ENCODE measurements at places on chromosomes 7 and 10.

DNA sequence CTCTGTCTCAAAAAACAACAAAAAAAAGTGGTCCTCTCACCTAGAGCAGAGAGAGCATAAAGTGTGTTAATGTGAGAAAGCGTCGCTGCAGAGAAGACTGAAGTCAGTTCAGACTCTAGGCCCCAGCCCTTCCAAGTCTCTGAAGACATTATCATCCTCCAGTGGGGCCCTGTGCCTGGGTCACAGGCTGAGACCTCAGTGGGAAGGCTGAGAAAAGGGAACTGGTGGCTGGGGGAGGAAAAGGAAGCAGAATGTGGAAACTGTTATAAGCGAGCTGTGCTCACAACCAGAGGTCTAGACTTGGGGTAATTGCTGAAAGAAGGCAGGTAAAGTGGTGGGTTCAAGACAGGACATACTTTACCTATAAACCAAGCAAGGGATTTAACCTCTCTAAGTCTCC, 4.9 kb upstream of the RRP12 start:
- DNase-seq: no peak

- DNase-seq: no peak
Measured at GRCh38 chr10:34161777-34162370, 653.2 kb downstream of the PARD3 start.

DNA sequence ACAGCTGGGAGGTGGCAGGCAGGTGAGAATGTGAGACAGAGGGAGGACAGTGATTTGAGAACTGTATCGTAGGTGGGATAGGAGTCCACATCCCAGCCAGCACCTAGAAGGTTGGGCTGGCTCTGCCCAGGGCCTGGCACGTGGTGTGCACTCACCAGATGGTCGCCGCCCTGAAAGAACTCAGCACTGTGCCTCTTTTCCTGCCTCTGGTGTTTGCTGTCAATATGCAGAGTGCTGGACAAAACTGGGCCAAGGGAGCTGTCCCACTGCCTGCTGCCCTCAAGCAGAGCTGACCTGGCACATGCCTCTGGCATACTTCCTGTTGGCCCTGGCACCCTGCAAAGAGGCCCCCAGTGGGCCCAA, 36.8 kb downstream of the CHST3 start:
- no peak for DNase-seq

DNA sequence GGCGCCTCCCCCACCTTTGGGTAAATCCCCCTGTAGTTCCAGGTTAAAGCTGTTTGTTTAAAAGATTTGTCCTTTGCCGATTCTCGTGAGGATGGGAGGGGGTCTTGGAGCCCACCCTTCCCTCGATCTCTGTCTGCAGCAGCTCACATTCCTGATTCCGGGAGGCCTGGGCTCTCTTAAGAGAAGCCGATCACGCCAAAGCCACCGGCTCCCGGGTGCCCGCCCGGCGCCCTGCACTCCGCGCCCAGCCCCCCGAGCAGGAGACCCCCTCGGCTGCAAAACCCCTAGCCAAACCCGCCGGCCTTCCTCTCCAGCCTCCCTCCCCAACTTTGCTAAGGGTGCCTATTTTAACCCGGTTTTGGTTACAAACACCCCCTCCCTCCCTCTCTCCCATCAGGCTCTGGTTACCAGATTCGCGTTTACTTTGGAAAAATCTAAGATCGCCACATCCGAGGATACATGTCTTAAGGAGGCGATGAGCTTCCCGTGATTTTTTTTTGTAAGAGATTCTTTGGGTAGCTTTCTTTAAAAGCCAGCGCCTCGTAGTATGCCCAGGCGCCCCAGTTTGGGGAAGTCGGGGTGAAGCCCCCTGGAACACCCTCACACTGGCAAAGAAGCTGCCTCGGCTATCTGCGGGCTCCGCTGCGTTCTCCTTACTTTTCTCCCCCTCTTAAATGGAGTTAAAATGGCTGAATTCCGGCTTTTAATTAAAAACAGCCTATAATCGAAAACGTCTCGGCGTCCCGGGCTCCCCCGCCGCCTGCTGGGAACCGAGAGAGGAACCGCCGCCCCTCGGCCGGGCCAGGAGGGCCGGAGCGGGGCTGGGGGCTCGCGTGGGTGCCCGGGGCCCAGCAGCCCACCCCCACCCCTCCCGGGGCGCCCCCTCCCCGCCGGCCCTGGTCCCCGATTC, 983 bp downstream of the TNRC18 start:
- no peak for DNase-seq

DNA sequence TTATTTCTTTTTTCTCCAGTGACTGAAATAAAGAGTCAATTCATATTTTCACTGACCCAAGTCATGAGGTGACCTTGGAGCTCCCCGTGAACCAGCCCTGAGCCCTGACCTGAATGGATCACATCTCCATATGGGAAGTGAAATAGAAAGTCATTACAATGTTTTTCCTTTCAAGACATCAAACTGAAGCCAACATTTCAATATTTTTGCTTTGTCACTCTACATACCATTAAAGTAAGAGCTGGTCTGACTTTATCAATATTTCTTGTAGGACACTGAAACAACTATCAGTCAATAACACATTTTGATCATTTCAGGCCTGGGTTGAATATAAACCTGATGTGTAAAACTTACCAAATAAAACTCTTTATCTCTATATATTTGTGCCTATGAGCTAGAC, 249.8 kb upstream of the PHF14 start:
- DNase-seq: no peak
